ENCODE measurements at places on chromosomes 13 and 19.

GRCh38 chr19:5445561-5446055 is 9.6 kb upstream of the ZNRF4 start:
- DNase-seq: no peak

GRCh38 chr19:33724021-33724720 is 72.5 kb upstream of the KCTD15 start:
- no peak for DNase-seq

- no peak for DNase-seq
These were observed 9.4 kb upstream of the DPY19L3 start for GRCh38 chr19:32396046-32396652.

DNA sequence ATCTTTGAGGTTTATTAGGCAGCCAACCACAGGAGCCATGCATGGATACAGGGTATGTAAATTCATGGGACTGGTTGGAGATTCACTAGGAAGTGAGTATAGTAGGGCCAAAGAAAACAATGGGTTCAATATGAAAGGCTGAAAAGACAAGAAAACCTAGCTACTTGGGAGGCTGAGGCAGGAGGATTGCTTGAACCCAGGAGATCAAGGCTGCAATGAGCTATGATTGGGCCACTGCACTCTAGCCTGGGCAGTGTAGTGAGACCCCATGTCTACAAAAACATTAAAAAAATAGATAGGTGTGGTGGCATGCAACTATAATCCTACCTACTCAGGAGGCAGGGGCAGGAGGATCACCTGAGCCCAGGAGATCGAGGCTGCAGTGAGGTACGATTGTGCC is 10.3 kb upstream of the SLC1A5 start:
- DNase-seq: no peak

GRCh38 chr19:55158848-55159749 is 1.6 kb upstream of the TNNI3 start:
- DNase-seq: no peak

DNA sequence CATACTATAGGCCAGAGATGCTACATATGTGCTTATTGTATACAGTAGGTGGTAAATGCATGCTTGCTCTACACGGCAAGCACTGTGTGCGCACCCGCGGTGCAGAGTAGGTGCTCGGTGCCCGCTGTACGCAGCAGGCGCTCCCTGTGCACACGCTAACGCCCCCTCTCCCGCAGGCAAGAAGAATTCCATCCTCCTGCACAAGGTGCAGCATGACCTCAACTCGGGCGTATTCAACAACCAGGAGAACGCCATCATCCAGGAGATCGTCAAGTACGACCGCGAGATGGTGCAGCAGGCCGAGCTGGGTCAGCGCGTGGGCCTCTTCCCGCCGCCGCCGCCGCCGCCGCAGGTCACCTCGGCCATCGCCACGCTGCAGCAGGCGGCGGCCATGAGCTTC is 17.7 kb downstream of the POLRMT start:
- DNase-seq: no peak

DNA sequence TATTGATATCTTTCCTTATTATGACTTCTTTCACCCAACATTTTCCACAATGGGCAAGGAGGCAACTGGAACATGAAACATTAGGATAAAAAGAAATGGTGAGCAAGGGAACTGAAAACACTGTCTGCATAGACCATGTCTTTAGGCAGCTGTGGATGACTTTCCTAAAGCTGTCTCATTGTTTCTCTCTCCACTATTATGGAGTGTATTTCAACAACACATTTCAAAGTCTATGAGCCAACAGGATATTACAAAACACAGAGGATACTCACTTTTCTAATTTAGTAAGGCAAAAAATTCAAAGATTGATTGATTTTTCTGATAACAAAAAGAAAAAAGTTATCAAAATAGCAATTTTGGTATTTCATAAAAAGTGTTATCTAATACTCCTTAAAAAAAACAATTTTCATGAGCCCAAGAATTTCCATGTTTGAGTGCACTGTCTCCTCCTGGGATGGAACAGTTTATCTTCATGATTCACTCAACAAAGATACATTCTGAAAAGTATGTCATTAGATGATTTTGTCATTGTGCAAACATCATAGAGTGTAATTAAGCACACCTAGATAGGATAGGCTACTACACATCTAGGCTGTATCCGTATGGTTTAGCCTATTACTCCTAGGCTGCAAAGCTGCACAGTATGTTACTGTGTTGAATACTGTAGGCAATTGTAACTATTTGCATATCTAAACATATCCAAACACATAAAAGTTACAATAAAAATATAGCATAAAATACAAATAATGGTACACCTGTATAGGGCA is 1568.4 kb downstream of the SLITRK5 start:
- DNase-seq: no peak

DNA sequence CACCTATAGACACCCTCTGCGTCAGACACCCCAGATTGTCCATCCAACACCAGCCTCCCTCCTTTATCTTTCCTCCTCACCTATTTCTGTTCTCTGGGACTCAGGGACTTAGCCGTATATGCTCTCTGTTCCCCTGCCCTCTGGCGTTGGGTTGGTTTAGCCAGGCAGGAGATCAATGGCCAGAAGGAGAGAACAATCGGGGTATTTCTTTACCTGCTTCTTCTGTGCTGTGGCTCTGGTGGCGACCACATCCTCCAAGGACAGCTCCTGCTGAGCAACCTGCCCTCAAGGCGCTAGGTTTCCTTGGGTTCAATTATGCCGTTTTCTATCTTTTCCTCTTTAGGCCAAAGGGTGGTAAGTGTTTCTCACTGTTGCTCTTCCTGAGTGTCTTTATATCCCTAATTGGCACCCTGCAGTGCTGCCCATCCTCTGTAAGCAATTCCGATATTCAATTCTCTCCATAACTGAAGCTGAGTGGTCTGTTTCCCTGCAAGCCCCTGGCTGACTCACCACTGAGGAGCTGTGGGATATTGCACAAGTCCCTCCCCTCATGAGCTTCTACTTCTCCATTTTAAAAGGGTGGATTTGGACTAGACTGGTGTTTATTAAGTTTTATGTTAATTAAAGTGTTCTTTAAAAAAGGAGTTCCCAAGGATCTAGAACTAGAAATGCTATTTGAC is 63.7 kb upstream of the TMTC4 start:
- DNase-seq: no peak

DNA sequence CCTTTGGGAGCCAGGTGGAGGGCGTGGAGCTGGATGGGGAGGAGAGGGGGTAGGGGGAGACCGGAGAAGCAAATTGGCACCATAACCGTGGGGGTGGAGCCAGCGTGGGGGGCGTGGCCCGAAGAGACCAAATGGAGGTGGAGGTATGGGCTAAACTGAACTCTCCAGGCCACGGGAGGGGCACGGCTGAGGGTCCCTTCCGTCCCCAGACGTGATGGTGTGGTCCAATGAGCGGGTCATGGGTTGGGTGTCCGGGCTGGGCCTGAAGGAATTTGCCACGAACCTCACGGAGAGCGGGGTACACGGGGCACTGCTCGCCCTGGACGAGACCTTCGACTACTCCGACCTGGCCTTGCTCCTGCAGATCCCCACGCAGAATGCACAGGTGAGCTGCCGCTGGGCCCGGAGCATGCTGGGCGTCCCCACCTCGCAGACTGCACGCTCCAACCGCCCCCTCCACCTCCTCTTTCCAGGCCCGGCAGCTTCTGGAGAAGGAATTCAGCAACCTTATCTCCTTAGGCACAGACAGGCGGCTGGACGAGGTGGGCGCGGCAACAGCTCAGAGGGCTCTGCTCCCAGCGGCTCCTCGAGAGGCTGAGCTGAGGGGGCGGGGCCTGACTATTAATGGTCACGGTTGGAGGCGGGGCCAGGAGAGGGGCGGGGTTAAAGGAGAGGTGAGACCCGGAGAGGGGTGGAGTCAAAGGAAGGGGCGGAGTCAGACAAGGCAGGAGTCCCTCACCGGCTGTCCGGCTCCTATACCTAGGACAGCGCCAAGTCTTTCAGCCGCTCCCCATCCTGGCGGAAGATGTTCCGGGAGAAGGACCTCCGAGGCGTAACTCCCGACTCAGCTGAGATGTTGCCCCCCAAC is 6.2 kb downstream of the HRC start:
- DNase-seq: no peak

DNA sequence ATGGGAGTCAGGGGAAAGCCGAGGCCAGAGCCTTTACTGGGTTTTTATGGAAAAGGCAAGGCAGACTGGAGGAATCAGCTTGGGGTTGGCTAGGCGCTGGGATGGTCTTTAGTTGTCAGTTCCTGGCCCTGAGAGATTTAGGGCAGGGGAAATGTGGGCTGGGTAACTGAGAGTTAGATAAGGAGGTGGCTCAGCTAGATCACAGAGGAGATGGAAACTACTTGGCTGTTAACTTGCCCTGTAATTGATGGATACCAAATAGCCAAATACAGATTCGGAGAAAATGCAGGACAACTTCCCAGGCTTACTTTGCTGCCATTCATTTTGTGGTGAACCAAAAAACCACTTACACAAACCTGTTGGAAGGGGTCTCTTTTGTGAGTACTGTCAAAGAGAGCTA is 54.0 kb downstream of the LRCH1 start:
- DNase-seq: no peak

DNA sequence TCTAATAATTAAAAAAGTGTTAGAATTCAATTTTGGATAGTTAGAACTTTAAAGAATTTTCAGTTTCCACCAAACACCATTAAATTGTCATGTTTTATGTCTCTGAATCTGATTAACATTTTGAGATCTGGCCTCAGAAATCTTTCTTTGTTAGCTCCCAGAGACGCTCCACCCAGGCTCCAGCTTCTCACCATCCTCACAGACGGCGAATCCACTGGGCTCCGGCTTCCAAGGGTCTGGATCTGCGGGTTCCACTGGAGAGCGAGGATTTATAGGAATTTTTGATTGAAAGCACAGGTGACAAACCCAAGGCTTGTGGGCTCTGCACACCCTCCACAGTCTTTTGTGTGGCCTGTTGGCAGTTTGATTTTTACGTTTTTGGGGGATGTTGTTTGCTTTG is 160.6 kb downstream of the URI1 start:
- DNase-seq: no peak

- no peak for DNase-seq
These were observed 431.7 kb downstream of the LMO7 start for GRCh38 chr13:76067850-76068249.

- no peak for DNase-seq
These were observed 143.4 kb downstream of the SHISA2 start for GRCh38 chr13:25908366-25908765.

DNA sequence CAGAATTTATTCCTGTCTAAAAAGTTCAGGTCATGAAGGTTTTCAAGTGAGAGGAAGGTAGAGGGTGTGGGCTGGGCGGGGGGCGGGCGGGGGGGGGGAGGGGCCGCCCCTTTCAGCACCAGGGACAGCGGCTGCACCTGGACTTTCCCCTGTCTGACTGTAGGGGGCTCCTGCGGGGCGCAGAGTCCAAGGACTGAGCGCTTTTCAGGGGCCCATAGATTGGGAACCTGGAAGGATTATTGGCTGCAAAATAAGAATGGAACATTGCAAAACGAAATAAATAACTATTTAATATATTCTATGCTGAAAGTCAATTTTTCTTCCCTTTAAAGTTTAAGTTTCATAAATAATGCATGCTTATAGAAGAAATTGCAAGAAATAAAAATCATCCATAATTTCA is 8.9 kb upstream of the CYP4F3 start:
- no peak for DNase-seq

- no peak for DNase-seq
These were observed 22.4 kb downstream of the ZNF71 start for GRCh38 chr19:56617531-56617930.

- no peak for DNase-seq
These were observed 48.4 kb downstream of the ZNRF4 start for GRCh38 chr19:5503598-5503997.

DNA sequence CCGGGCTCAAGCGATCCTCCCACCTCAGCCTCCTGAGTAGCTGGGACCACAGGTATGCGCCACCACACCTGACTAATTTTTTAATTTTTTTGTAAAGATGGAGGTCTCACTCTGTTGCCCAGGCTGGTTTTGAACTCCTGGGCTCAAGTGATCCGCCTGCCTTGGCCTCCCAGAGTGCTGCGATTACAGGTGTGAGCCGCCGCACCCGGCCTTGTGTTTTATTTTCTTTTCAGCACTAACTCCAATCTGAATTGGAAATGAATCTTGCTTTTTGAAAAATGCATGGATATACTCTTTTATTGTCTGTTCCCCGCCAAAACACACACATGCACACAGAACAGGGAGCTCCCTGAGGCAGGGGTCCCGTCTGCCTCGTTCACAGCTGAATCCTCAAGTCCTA is 1.3 kb upstream of the ISOC2 start:
- DNase-seq: no peak

- no peak for DNase-seq
These were observed 7.3 kb downstream of the KLK8 start for GRCh38 chr19:50994129-50994528.

DNA sequence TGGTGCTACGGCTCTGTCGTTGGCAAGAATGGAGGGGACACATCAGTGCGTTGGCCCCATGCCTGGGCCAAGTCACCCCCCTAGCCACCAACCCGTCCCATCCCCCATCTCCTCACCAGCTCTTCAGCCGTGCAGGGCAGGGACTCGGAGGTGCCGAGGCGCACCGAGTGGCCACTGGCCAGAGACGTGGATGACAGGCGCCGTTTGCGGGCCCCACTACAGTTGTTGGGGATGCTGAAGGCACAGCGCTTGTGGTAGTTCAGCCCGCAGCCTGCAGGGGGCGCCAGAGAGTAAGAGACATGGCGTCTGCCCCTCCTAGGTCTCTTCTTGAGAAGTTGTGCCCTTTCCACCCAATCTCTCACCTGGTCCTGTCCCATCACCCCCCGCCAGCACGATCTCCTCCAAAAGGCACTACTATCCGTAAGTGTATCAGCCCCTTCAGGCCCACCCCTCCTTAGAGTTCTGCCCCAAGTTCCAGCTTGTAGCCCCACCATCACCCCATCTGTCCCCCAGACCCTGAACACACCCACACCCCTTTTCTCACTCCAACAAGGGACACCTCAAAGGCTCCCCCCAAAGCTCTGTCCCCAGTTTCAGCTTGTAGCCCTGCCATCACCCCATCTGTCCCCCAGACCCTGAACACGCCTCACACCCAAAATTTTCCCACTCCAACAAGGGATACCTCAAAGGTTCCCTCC is 12.4 kb downstream of the PRKD2 start:
- DNase-seq: no peak

DNA sequence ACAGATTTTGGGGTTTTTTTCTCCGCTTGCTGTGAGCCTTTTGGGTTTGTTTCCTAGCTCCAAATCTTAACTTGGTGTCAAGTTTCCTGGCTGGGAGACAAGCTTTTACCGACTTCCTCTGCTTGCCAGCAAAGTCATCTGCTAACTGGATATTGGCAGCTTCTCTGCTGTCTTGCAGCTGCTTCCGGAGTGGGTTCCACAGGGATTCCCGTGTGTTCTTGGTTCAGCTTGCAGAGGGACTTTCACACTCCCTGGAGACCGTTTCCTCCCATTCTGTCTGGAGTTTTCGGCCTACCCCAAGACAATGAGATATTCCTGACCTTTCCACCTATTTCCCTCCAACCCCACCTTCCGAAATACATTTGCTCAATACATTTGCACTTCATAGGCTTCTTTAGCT is 2.2 kb upstream of the COLGALT1 start:
- DNase-seq: no peak

GRCh38 chr13:104975272-104975671 is 1560.2 kb downstream of the EFNB2 start:
- no peak for DNase-seq

- no peak for DNase-seq
These were observed 179.4 kb downstream of the NDFIP2 start for GRCh38 chr13:79660361-79660760.

- DNase-seq: no peak
These were observed 68.2 kb upstream of the PCDH9 start for GRCh38 chr13:67298297-67298696.

All from SIG-M5 (cell line).